ENCODE measurements at places on chromosomes 7 and 10.

DNA sequence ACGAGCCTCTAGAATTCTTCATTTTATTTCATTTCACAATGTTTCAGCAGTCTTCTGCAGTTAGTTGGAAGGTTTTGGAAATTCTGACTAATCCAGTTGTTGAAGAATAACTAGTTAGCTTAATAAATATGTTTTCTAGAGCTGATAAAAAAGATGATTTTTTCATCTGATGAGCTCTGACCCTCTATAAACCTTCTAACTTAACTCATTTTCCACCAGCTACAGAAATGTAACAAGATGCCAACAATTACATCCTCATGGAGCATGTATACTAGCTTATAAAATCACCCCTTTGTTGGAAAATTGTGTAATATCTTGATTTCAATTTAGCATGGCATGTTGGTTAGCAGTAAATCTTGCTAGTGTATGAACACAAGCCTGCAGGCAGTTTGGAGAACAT is 33.1 kb downstream of the KAT6B start:
- no peak for DNase-seq

DNA sequence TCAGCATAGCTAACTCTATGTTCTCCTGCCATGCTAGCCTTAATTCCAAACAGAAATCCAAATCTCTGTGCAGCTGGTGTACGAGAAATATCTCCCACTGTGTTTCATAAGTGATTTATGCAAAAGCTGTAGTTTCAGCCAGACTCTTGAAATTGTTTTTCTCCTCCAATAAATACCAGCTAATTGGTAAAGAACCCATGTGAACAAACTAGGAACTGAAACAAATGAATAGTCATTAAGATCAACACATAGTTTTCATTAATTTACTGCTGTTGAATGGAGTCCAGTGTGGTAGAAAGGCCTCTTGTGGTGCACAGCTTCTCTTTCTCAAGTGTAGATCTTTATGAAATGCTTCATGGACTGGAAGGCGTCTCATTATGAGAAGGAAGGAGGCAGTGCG is 18.4 kb downstream of the PPP1R17 start:
- DNase-seq, result no peak

DNA sequence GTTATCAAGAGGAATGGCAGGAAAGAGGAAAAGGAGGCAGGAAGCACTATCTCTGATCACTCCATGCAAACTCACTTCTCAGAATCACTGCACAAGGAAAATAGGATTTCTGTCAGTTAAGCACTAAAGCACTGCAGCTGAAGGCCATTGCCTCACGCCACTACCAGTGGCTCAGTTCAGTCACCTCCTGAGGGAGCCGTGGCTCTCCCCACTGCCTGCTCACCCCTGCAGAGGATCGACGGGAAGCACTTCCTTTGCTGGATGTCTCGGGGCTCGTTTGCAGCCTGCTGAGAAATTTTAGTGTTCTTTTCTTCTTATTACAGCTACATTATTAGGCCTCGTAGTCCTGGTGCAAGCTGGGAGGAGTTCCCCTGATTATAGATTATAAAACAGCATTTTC is 90.1 kb upstream of the ADCY1 start:
- no peak for DNase-seq

GRCh38 chr10:131774681-131775085 is 126.1 kb upstream of the PPP2R2D start:
- no peak for DNase-seq

DNA sequence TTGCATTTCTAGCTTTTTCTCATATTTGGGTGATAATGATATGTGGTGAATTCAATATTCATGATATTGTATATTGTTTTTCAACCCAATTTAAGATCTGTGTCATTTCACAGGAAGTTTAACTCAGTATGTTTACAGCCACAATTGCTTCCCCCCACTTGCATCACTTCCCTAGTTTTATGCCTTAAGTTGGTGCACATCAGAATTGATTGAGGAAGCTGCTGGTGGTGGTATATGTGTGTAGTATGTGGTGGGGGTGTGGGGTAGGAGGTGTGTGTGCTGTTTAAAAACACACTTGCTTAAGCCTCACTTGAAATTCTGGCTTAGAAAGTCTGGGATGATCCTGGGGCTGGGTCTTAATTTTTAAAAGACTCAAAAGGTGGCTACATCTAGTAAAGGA is 245.1 kb upstream of the AOAH start:
- no peak for DNase-seq

GRCh38 chr10:93077860-93078337 is 4.2 kb downstream of the CYP26A1 start:
- no peak for DNase-seq

- peak; percentile 58 for DNase-seq
These were observed 4.4 kb downstream of the PSPH start for GRCh38 chr7:56046721-56047445.

GRCh38 chr7:116588225-116588624 is 63.4 kb downstream of the CAV1 start:
- DNase-seq, result peak; percentile 89

DNA sequence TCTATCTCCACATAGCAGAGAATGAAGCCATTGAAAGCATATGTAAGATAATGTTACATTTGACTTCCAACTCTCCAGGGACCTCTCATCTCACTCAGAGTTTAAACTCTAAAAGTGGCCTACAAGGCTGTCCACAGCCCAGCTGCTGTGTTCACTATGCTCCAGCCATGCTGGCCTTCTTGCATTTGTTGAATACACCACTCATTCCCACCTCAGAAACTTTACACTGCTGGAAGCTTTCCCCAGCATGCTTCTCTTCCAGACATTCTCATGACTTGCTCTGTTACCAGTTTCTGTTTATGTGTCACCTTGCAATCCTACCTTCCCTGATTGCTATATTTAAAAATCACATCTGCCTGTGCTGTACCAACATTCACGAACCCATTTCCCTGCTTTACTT is 167.2 kb downstream of the WNT2 start:
- DNase-seq, result no peak

DNA sequence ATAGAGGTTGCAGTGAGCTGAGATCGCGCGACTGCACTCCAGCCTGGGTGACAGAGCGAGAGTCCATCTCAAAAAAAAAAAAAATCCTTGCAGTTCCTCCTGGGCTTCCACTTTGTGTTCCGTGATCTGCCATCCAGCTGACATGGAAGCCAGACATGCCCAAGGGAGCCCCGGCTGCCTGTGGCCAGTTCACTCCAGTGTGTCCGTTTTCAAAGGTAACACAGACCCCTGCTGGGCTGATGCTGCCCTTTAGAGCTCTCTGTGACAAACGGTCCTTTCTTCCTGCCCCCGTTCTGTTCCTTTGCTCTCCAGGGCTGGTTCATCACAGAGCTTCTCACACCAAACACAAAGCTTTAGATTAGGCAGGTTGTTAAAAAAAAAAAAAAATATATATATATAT is 130.8 kb downstream of the CUL2 start:
- DNase-seq, result no peak

- no peak for DNase-seq
These were observed 135.7 kb upstream of the RNF32 start for GRCh38 chr7:156504687-156505545.

- DNase-seq, result no peak
These were observed 159.9 kb downstream of the PLXNA4 start for GRCh38 chr7:132416395-132416794.

DNA sequence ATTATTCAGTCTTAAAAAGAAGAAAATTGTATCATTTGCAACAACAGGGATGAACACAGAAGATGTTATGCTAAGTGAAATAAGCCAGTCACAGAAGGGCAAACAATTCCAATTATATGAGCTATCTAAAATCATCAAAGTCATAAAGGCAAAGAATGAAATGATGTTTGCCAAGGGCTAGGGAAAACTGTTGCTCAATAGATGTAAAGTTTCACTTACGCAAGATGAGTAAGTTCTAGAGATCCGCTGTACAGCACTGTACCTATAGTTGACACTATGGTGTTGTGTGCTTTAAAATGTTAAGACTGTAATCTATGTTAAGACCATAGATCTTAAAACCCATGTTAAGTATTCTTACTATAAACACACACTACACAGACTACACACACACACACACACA is 904.6 kb upstream of the LRRN3 start:
- no peak for DNase-seq

- no peak for DNase-seq
These were observed 4.2 kb downstream of the CTBP2 start for GRCh38 chr10:125156196-125156595.

DNA sequence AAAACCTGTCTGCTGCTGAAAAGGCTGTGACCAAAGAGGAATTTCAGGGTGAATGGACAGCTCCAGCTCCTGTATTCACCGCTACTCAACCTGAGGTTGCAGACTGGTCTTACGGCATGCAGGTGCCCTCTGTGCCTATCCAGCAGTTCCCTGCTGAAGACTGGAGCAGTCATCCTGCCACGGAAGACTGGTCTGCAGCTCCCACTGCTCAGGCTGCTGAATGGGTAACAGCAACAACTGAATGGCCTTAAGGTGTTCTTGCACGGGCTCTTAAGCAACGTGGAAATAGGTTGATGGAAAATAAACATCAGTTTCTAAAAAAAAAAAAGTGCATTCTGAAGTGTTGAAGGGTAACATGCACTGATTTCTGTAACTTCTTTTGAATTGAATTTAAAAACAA is 82.3 kb downstream of the DAGLB start:
- no peak for DNase-seq

- no peak for DNase-seq
These were observed 22.5 kb upstream of the ZNF273 start for GRCh38 chr7:64880322-64881297.

GRCh38 chr10:123621916-123622315 is 44.2 kb upstream of the GPR26 start:
- DNase-seq, result no peak

DNA sequence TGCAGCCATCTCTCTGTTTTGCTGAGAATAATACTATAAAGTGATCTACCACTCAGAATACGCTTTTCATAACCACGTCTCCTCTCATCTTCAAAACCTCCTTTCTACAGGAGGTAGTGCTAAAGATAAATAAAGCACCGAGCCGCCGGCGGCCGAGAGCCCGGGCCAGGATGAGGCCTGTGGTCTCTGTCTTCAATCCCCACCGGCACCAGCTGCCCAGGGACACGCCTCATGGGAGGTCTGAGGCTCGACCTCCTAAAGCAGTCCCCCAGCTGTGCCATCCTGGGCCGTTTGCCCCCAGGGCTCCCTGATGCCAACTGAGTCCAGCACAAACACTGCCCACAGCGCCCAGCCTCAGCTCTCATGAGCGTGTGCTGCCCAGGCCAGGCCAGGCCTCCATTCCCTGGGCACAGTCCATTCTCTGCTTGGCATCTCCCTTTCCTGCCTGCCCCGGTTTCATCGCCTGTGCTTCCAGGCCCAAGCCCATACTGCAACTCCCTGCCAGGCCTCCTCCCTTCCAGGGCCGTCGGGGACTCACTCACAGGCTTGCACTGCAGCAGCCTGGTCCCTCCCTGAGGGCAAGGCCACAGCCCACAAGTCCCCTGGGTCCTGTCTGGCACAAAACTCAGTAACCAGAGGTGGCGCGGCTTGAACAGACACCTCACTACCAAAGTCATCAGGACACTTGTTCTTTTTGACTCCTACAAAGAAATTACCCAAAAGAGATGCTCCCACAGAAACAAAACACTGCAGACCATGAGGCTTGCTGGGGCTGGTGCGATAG is 2.5 kb downstream of the INTS1 start:
- no peak for DNase-seq

DNA sequence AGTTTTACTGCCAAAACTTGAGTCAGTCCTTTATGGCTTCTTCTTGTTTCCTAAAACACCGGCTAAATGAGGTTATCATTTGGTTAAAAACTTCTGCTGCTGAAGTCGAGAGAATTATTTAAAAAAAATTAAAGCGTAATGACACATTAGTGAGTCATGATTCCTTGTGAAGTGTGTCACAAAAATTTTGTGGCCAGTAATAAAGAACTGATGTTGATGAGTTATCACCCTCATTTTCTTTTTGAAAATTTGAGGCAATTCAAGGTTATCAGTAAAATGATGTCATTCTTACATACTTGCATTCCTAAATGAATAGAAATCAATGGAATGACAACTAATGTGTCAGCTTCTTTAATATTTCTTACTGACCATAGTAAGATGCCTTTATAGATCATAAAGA is 427.4 kb downstream of the SORCS3 start:
- no peak for DNase-seq

DNA sequence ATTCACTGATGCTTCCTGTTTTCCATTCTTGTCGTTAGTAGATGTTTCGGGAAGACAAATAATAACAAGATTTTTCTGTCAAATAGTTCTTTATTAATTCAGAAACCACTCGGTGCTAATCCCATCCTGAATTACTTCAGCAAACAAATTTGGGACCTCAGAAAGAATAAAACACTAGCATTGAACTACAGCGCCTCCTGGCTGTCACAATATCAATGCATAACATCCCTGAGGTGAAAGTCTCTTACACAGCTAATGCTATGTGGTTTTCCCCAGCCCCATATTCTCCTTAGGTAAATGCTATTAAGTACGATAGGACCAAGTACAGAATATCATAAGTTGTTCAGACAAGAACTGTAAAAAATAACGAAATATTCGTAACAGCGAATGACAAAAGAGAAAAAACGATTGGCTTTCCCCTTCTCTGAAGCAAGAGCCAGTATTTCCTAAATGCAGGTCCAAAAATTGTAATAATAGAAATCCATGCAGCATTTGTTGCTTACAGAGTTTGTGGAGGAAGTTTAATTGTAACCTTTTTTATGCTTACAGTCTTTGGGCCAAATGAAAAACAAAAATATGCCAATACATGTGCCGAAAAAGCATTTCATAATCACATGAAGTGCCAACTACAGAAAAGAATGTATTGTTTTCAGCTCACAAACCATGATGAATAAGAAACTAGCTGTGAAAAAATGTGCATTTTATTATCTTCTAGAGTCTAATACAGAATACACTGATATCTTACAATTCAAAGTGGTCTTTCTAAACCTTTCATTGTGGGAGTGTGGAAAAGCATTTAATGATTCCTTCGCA is 47.3 kb downstream of the MYPN start:
- peak; percentile 62 for DNase-seq

GRCh38 chr7:157606140-157606539 is 269.3 kb downstream of the DNAJB6 start:
- no peak for DNase-seq

DNA sequence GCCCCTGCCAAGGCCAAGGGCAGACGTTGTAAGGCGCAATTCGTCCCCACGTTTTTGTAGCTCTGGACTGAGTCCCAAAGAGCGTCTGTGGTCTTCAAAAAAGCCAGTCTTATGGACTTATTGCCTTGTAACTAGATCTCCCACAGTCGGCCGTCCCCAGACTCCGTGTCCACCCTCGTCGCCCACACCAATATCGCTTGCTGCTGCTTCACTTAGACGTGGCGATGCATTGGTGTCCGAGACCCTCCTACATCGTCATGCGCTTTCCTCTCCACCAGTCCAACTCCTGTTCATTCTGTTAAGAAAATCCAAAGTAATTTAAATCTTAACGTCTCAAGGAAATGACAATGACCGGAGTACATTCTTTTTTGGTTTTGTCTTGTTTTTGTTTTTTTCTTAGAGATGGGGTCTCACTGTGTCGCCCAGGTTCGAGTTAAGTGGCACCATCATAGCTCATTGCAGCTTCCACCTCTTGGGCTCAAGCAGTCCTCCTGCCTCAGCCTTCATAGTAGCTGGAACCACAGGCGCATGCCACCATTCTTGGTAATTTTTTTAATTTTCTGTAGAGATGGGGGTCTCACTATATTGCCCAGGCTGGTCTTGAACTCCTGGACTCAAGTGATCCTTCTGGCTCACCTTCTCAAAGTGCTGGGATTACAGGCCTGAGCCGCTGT is 851 bp downstream of the KIFBP start:
- DNase-seq, result no peak

- no peak for DNase-seq
These were observed 14.4 kb downstream of the MARCHF5 start for GRCh38 chr10:92305133-92306072.

GRCh38 chr7:98641646-98642500 is 24.8 kb downstream of the NPTX2 start:
- no peak for DNase-seq
